Uterus (tissue), 4 donors: ENCODE measurements at places on chromosomes 11 and 22.

- DNase-seq = no peak
- H3K36me3 ChIP-seq = no peaks in the 10 kb centered on the region
- H3K4me1 ChIP-seq = no peaks in the 10 kb centered on the region
These were observed 9.4 kb upstream of the NPTXR start for GRCh38 chr22:38853196-38853651.

DNA sequence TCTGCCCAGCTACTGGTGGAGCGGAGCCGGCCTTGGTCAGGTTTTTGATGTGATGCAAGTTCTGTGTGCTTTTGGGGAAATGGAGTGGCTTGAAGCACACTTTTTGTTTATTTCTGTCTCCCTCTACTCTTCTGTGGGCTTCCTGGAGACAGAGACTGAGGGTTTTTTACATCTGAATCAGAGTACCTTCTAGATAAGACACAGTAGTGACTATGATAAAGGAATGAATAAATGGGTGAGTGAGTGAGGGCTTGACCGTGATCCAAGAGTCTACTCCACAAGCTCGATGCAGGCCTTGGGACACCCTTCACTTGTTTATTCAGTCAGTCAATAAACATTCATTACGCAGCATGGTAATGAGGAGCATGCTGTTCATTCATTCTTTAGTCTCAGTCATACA is 125.7 kb downstream of the PKNOX2 start:
- H3K36me3 ChIP-seq = no peaks in the 10 kb centered on the region
- DNase-seq = no peak
- no peaks in the 10 kb centered on the region for H3K4me1 ChIP-seq
- no peaks in the 10 kb centered on the region for H3K27me3 ChIP-seq
- H3K4me3 ChIP-seq = no peak overlapping the region
- no peak overlapping the region for H3K27ac ChIP-seq

DNA sequence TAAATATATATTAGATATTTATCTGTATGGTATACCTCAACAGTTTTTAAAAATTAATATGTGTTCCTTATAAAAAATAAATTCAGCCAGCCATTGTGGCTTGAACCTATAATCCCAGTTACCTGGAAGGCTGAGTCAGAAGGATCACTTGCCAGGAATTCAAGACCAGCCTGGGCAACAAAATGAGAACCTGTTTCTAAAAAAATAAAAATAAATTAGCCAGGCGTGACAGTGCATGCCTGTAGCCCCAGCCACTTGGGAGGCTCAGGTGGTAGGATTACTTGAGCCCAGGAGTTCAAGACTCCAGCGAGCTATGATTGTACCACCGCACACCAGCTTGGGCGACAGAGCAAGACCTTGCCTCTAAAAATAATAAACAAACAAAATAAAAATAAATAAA is 54.9 kb downstream of the PHF21A start:
- H3K27me3 ChIP-seq = no peaks in the 10 kb centered on the region
- no peak for DNase-seq
- no peaks in the 10 kb centered on the region for H3K36me3 ChIP-seq
- no peak overlapping the region for H3K4me3 ChIP-seq
- no peak overlapping the region for H3K27ac ChIP-seq
- no peaks in the 10 kb centered on the region for H3K4me1 ChIP-seq

GRCh38 chr11:97856666-97857065 is 1164.1 kb upstream of the CNTN5 start:
- no peak overlapping the region for H3K27ac ChIP-seq
- H3K4me3 ChIP-seq = no peak overlapping the region
- no peaks in the 10 kb centered on the region for H3K36me3 ChIP-seq
- DNase-seq = no peak
- H3K4me1 ChIP-seq = no peaks in the 10 kb centered on the region

- no peaks in the 10 kb centered on the region for H3K4me1 ChIP-seq
- H3K27me3 ChIP-seq = no peaks in the 10 kb centered on the region
- H3K4me3 ChIP-seq = no peak overlapping the region
- DNase-seq = no peak
- no peak overlapping the region for H3K27ac ChIP-seq
These were observed 247.7 kb downstream of the GUCY1A2 start for GRCh38 chr11:106770489-106771085.

DNA sequence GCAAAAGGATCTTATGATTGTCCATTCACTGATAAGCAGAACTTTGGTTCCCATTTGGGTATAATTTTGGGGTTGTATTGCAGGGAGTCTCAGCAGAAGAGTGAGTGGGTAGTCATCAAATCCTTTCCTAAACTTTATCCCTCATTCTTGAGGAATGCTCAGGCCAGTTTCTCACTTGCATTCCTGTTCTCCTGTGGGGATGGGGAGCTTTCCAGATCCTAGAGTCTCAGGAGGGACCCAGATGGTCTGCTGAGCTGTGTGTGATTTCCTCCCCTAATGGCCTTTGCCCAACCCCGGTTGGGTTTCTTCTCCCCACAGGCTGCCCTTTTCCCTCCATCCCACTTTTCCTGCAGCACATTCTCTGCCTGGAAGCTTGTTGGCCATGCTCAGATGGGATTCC is 79.9 kb downstream of the MIAT start:
- no peak overlapping the region for H3K4me3 ChIP-seq
- H3K4me1 ChIP-seq = no peaks in the 10 kb centered on the region
- H3K27ac ChIP-seq = no peak overlapping the region
- H3K36me3 ChIP-seq = no peaks in the 10 kb centered on the region
- no peak for DNase-seq

GRCh38 chr11:12275818-12276217 is 101.6 kb upstream of the PARVA start:
- no peaks in the 10 kb centered on the region for H3K27me3 ChIP-seq
- H3K4me3 ChIP-seq = no peak overlapping the region
- H3K4me1 ChIP-seq = no peaks in the 10 kb centered on the region
- H3K27ac ChIP-seq = no peak overlapping the region

DNA sequence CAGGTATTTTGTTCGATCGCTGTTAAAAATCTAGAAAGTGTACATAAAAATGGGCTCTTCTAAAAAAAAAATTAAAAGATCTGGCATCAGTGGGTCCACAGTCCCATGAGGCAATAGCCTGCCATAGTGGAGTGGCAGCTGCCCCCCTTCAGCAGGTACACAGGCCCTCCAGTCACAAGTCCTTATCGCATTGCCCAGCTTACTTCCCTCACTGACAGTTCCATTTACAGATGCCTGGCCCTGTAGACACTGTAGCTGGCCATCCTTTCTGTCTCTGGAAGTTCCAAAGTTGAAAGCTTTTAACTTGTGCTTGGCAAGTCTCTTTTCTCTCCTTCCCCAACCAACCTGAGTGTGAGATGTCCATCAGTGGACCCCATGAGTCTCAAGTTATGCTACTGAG is 11.4 kb downstream of the ZNRF3 start:
- no peaks in the 10 kb centered on the region for H3K27me3 ChIP-seq
- no peak for DNase-seq
- H3K4me1 ChIP-seq = no peaks in the 10 kb centered on the region
- no peak overlapping the region for H3K27ac ChIP-seq
- no peaks in the 10 kb centered on the region for H3K36me3 ChIP-seq

GRCh38 chr11:116911976-116912734 is 74.7 kb upstream of the APOA1 start:
- DNase-seq = no peak
- H3K4me3 ChIP-seq = no peak overlapping the region
- H3K27ac ChIP-seq = no peak overlapping the region
- H3K4me1 ChIP-seq = no peaks in the 10 kb centered on the region

- DNase-seq = no peak
- H3K4me1 ChIP-seq = peaks cover 2% of the 10 kb centered on the region
- no peak overlapping the region for H3K4me3 ChIP-seq
- no peak overlapping the region for H3K27ac ChIP-seq
- no peaks in the 10 kb centered on the region for H3K27me3 ChIP-seq
These were observed 53.0 kb downstream of the BRD1 start for GRCh38 chr22:49774499-49775151.

DNA sequence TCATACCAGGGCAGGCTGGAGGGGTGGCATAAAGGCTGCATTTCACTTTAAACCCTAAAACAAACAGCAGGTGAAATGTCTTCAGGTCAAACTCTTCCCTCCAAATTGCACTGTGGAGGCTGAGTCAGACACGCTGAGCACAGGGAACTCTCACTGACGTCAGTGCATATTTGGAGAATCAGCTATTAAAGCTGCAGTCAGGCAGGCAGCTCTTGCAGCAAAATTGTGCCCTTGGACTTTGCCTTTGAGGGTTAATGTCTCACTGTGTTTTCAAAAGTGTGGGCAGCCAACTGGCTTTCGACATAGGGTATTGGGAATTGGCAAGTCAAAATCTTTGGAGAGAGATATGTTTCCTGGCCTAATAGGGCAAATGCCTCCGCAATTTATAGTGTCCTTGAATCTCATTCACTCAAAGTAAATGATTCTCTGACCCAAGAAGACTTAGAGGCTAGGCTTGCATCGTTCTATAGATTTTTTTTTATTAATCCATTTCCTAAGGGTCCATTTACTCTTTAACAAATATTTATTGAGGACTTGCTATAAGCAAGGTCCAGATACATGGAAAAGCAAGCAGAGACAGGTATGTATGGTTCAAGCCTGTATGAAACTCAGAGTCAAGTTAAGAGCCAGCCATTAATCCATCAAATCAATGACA is 27.7 kb upstream of the SMCO4 start:
- H3K4me1 ChIP-seq = no peaks in the 10 kb centered on the region
- no peak overlapping the region for H3K27ac ChIP-seq
- H3K27me3 ChIP-seq = no peaks in the 10 kb centered on the region

DNA sequence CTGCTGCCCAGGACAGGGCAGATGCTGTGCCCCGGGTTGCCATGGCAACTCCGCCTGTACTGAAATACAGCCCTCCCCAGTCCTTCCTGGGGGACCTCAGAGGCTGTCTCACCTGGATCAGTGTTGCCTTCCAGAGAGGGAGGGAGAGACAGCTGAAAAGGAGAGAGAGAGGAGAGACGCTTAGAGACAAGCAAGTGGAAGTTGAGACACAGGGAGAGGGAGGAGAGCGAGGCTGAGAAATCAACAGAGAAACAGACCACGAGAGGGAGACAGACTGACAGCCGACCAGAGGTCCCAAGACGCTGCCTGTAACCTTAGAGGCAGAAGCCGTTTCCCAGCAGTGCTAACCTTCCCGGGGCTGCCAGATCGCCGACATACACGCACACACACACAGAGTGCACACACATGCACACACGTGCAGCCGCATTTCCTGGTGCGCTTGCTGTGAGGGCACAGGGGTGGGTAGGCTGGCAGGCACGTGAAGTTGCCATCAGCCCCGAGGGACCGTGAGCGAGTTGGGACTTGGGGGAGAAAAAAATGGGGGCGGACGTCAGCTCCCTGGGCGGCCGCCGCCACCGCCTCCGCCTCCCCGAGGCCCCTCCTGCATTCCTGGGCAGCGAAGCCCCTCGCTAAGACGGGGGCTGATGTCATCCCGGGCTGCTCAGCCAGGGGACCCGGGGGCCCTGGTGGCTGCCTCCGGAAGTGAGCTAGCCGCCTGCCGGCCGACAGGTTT is 88.6 kb upstream of the CRYBB3 start:
- no peaks in the 10 kb centered on the region for H3K27me3 ChIP-seq
- no peaks in the 10 kb centered on the region for H3K4me1 ChIP-seq
- H3K4me3 ChIP-seq = peak overlapping the region; percentile 39
- peak overlapping the region; percentile 11 for H3K27ac ChIP-seq

- no peak overlapping the region for H3K27ac ChIP-seq
- H3K27me3 ChIP-seq = no peaks in the 10 kb centered on the region
These were observed 1407.6 kb upstream of the RAG2 start for GRCh38 chr11:38005597-38005996.

DNA sequence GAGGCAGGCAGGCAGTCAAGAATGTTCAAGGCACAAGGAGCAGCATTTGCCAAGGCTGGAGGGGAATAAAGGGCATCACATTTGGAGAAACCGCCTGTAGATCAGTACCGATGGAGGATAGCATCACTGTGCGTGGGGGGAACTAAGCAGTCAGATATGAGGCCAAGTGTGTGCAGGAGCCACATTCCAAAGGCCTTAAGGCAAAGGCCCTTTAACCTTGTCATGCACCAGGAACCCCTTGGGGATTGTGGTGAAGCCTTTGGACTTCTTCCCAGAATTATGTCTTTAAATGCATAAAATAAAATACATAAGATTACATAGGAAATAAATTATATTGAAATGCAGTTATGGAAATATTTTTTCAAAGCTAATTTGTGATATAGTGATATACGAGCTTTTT is 532.1 kb downstream of the BUD13 start:
- H3K27ac ChIP-seq = no peak overlapping the region
- H3K36me3 ChIP-seq = no peaks in the 10 kb centered on the region
- H3K4me1 ChIP-seq = no peaks in the 10 kb centered on the region
- no peak for DNase-seq
- H3K27me3 ChIP-seq = no peaks in the 10 kb centered on the region

GRCh38 chr11:79110321-79110720 is 330.5 kb downstream of the TENM4 start:
- DNase-seq = no peak
- H3K4me3 ChIP-seq = no peak overlapping the region
- no peak overlapping the region for H3K27ac ChIP-seq
- H3K4me1 ChIP-seq = no peaks in the 10 kb centered on the region
- no peaks in the 10 kb centered on the region for H3K36me3 ChIP-seq

GRCh38 chr22:17087498-17088131 is 2.8 kb downstream of the IL17RA start:
- no peak overlapping the region for H3K27ac ChIP-seq
- no peak for DNase-seq
- no peaks in the 10 kb centered on the region for H3K27me3 ChIP-seq
- H3K36me3 ChIP-seq = no peaks in the 10 kb centered on the region
- H3K4me3 ChIP-seq = no peak overlapping the region

GRCh38 chr11:69962152-69962551 is 116.0 kb upstream of the ANO1 start:
- H3K27me3 ChIP-seq = no peaks in the 10 kb centered on the region
- no peak for DNase-seq
- no peaks in the 10 kb centered on the region for H3K4me1 ChIP-seq

DNA sequence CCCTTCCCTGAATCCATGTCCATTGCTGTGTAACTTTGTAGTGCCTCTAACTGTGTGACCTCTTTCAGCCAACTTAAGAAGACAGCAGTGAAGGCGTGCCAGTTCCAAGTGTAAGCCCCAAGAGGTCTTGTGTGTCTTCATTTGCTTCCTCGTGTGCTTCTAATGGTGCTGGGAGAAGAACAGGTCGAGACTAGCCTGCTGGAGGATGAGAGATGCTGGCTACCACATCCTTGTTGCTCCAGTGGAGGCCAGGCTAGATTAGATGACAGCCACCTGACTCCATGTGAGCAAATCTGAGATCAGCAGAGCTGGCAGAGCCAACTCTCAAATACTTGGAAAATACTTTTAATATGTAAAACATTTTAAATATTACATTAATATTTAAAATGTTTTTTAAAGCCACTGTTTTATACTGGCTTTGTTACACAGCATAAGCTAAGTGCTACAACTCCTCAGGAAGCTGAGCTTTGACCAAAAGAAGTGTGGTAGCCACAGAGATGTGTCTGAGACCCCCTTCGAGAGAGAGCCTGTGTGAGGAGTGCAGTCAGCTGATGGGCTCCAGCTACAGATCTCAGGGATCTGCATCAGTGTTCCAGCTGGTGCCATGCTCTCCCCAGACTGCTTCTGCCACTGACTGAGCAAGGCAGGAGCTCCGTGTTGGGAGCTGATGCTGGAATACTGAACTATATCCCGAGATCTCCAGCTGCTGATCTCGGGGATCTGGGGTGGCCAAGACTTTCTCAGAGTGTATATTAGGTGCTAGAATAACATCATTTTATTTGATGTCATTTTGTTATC is 8.9 kb downstream of the KCNJ11 start:
- H3K27ac ChIP-seq = no peak overlapping the region
- H3K4me3 ChIP-seq = no peak overlapping the region
- no peaks in the 10 kb centered on the region for H3K4me1 ChIP-seq
- no peaks in the 10 kb centered on the region for H3K36me3 ChIP-seq

GRCh38 chr11:101456812-101457211 is 127.0 kb downstream of the TRPC6 start:
- H3K27me3 ChIP-seq = no peaks in the 10 kb centered on the region
- no peaks in the 10 kb centered on the region for H3K36me3 ChIP-seq
- no peak overlapping the region for H3K4me3 ChIP-seq
- H3K27ac ChIP-seq = no peak overlapping the region
- no peak for DNase-seq
